Stomach (tissue), 19 donors: ENCODE measurements at places on chromosomes 2 and 18.

GRCh38 chr18:57915865-57916582 is 112.9 kb upstream of the ATP8B1 start:
- no peak for DNase-seq

DNA sequence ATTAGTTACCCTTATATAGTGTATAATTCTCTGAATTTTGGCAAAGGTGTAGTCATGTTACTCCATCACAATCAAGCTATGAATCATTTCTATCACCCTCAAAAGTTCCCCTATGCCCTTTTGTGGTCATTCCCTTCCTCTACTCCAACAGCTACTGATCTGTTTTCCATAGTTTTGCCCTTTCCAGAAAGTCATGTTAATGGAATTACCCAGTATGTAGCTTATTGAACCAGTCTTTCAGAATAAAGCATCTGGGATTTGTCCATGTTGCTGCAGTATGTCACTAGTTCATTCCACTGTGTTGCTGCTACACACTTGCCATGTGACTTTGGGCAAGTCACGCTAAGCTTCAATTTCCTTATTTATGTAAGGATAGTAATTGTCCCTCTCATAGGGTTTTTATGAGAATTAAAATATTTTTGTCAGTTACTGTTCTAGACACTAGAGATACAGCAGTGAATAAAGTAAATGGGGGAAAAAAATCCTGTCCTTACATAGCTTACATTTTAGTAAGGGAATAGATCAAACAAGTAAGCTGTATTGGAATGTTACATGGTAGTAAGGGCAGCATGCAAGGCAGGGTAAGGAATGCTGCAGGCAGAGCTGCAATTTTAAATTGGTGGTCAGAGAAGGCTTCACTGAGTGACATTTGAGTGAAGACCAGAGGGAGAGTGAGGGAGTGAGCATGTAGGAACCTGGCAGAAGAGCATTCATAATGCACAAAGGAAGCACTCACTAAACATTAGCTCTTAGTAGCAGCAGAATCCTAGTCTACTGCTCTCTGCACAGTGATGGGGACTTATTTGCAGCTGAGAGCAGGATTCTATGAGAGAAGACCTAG is 80.3 kb upstream of the TSPYL6 start:
- DNase-seq, result peak; percentile 32

GRCh38 chr2:9508931-9509330 is 34.6 kb downstream of the IAH1 start:
- DNase-seq, result no peak

GRCh38 chr2:65727381-65727780 is 295.0 kb upstream of the SPRED2 start:
- no peak for DNase-seq

GRCh38 chr18:50441016-50441415 is 66.2 kb downstream of the SKA1 start:
- no peak for DNase-seq

GRCh38 chr2:130894326-130894942 is 57.7 kb downstream of the ARHGEF4 start:
- no peak for DNase-seq

- no peak for DNase-seq
These were observed 108.2 kb downstream of the PDE1A start for GRCh38 chr2:182318466-182319220.

DNA sequence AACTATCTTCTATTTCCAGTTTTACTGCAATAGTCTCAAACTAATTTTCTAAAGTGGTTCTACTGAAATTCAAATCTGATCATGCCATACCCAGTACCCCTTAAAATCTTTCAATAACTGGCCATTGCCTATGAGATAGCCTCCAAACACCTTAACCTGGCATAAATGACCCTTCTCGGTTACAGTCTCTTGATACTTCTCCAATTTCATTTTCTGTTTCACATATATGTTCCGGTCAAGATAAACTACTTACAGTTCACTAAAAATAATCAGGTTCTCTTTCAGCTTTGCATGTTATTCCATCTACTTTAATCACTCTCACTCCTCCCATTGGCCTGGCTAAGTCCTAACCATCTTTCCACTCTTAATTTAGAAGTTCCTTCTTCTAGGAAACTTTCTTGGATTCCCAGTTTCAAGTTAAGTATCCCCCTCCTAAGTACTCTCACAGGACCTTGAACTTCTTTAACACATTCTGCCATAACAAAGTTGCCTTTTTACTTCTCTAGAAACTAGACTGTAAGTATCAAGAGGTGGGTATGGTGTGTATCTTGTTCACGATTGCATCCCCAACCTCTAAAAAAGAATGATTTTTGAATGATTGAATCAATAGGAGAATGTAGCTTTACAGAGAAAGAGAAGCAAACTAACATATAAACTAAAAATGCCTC is 110.2 kb upstream of the RBBP8 start:
- DNase-seq, result no peak

DNA sequence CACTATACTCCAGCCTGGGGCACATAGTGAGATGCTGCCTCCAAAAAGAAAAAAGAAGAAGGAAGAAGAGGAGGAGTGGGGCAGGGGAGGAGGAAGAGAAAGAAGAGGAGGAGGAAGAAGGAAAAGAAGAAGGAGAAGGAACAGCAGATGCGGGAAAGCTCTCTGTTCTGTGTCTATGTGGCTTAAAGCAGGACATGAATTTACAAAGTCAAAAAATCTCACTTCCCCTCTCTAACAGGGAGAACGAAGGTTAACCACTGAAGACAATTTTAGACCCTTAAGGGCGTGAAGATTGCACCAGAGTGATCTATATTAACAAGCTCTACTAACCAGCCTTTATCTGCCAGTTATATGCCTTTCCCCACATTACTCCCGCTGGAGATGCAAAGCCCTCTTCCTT is 258.9 kb downstream of the METTL4 start:
- DNase-seq, result no peak

DNA sequence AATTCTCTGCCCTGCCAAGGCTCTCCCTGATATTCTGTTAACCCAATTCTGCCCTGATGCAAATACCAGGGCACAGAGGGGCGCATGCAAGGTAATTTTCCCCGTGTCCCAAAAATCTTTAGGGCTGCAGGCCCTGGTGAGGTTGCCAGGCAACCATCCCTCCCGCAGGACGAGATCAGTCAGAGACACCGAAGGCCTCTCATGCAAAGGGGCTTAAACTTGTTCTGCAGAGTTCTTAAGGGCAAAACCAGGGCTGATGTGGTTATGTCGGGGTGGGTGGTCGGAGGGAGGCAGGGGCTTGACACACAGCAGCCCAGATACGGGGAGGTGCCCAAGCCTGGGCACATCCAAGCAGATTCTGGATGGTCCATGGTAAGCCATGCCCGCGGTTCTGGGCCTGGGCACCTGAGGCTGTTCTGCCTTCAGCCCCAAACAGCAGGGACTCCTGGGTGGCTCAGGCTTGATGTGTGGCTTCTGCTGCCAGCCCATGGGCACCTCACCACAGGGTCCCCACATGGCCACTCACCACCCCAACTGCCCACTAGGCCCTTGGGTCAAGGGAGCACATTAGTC is 27.2 kb downstream of the STEAP3 start:
- peak; percentile 11 for DNase-seq

GRCh38 chr2:222499226-222499625 is 74.9 kb downstream of the SGPP2 start:
- no peak for DNase-seq

- DNase-seq, result peak; percentile 71
These were observed 41.7 kb downstream of the MYOM1 start for GRCh38 chr18:3177902-3178687.
